ENCODE measurements at places on chromosomes 5 and 9.
A peak's percentile ranks its signal among the peaks of the same experiment; 100 is the strongest.

DNA sequence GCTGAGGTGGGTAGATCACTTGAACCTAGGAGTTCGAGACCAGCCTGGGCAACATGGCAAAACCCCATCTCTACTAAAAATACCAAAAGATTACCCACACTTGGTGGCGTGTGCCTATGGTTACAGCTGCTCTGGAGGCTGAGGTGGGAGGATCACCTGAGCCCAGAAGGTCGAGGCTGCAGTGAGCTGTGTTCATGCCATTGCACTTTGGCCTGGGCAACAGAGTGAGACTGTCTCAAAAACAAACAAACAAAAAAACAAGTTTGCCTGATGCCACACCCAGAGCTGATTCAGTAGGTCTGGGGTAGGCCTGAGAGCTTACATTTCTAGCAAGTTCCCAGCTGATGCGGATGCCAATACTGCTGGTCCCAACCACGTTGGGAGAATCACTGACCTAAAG lies 60.5 kb upstream of the HSPA9 start:
- no peak for DNase-seq

DNA sequence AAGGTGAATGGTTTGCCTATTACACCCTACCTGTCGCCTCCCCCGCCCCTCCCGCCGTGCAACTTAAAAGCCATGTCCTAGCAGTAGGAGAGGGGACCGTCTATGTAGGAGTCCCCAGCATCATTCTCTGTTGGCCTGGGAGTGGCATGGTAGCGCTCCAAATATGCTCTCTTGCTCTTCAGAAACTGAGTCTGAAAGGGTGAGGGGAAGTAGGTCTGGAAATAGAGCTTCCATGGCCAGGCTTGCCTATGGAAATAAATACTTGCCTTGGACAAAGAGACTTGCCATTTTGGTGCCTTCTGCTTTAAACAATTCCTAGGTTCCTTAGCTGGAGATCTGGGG lies 1.4 kb downstream of the RGS7BP start:
- DNase-seq = no peak

GRCh38 chr5:132495667-132496190 lies 5.2 kb upstream of the IRF1 start:
- peak; percentile 74 for DNase-seq

GRCh38 chr5:168753691-168754254 lies 174.6 kb upstream of the PANK3 start:
- DNase-seq = no peak

GRCh38 chr5:80291761-80292160 lies 28.0 kb upstream of the SPZ1 start:
- no peak for DNase-seq

DNA sequence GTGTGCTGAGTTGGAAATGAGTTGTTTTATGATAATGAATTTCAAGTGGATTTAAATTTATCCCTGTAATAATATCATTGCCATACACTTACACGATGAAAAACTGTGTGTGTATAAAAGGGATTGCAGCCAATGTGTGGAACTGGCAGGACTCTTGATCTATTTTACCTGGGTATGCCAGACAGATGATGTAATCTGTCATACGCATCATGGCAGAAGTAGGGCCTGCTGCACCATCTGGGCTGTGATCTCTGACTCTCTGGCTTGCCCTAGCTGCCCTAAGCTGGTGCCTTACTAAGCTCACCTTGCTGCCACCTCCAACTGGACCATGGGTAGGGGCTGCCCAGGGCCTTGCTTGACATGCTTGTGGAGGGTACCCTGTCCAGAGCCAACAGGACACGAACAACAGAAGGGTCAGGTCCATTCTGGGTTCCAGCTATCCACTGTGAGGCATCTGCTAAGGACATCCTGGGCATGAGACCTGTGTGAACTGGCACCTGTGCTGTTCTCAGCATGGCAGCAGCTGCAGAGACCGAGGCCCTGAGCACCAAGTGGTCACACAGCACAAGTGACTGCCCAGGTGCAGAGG lies 184.2 kb downstream of the FSTL4 start:
- DNase-seq = no peak

- DNase-seq = no peak
Measured at GRCh38 chr5:57857696-57858095, 375.1 kb upstream of the ACTBL2 start.

DNA sequence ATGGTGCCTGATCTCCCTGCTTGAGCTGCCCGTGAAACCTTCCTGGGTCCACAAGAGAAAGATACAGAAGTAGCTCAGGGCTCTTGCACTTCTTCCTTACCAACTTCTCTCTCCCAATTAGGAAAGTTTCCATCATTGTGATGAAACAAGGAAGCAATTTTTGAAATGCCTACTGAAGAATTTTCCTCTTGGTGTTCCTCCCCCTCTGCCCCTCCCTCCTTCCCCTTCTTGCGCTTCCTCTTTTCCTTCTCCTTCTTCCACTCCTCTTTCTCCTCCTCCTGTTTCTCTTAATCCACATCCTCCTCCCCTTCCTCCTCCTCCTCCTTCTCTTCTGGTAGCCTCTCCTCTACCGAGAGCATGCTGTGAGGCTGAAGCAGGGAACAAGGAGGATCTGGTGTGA lies 36.3 kb upstream of the OTULINL start:
- DNase-seq = no peak

DNA sequence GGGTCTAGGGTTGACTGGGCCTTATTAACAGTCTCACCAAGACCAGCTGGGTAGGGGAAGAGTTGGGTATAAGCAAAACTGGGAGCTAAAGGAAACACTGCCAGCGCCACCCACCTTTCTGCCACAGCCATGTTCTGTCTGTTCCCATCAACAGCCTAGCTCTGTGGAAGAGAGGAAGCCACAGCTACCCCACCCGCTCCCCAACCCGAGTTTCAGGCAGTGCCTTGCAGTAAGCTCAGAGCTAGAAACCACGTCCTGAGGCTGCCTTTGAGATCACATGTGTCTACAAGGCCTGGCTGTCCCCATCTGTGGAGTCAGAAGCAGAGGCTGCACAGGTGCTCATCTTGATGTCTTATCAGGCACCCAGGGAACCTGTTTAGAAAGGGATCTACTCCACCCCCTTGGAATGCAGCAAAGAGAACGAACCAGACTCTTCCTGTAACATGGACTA lies 15.3 kb downstream of the HNRNPH1 start:
- DNase-seq = no peak

DNA sequence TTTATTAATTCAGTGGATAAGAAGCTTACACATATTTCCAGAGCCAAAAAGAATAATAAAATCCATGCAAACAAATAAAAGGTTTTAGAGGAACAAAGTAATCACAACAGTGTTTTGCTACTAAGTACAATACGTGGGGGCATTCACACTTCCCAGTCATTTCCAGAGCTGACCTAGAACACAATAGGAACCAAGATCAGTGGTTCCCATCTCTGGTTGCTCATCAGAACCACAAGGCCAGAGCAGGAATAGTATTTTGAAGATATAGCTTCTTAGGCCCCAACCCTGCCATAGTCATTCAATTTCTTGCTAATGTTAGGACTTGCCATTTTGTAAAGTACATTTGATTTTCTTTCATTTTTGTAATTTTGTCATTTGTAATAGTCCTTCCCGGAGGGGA lies 215.4 kb downstream of the NR3C1 start:
- no peak for DNase-seq

GRCh38 chr5:171426680-171427079 lies 7.2 kb downstream of the FGF18 start:
- DNase-seq = no peak

GRCh38 chr9:107630156-107630555 lies 140.6 kb upstream of the KLF4 start:
- DNase-seq = no peak

DNA sequence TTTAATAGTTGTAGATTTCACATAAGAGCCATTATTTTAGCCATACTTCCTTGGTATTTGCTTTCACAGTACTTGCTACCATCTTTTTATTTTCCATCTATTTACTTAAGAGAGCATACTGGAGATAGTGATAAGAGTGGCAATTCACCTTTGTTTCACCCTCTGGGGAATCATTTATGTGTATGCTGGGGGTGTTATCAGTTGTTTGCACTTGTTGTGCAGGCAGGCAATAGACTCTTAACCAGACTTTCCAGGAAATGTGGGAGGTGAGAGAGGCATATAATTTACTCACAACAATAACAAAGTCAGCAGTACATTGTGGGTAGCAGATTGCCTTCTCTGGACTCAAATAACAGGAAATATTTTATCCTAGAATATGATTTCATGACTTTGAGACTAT lies 1018.3 kb downstream of the CDH12 start:
- DNase-seq = no peak

- no peak for DNase-seq
Measured at GRCh38 chr9:26205261-26205660, 527.0 kb upstream of the TUSC1 start.

- DNase-seq = no peak
Measured at GRCh38 chr5:124126504-124127217, 614.7 kb downstream of the CSNK1G3 start.

DNA sequence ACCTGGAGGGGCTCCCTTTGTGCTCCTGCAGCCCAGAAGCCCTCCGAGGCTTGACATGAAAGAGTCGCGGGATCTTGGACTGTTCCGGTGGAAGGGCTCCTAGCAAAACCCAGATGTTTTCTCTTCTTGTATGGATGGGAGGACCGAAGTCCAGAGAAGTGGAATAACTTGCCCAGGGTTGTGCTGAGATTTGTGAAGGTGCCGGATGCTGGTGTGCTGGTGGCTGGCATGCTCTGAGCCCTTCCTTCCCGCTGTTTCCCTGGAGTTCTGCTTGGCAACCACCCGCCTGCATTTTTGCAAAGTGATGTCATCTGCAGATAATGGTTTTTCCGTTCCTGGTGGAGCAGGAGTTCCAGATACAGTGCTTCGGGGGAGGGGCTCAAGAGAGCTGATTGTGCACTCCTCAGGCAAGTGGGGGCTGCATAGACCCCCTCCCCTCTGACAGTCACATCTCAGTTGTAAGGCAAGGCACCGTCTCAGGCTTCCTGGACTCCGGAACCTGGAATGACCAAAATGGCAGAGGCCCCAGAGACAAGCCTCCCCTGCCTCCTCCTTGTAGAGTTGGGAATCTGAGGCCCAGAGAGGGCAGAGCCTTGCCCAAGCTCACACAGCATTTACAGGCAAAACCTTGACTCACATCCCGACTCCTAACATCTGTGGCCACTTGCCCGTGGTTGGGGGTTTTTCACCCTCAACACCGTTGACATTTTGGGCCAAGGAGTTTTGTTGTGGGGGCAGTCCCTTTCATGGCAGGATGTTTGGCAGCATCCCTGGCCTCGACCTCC lies 157.0 kb downstream of the RGS3 start:
- peak; percentile 91 for DNase-seq

DNA sequence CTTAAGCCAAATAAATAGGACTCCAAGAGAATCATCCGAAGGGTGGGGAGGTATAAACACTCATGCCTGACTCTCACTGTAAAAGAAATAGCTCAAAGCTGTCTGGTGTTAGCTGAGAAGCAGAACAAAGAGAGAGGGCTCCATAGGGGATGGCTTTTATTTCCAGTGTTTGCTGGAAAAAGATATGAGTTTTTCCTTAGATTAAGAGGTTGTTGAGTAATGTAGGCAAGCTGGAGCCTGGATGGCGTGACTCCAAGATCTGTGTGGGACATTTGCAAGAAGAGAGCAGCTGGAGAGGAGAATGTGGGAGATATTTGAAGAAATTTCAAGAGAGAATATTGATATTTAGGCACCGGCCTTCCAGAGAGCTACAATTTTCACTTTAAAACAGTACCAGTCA lies 793.7 kb upstream of the RGMB start:
- DNase-seq = peak; percentile 1

GRCh38 chr5:39400713-39401578 lies 23.8 kb downstream of the DAB2 start:
- no peak for DNase-seq

DNA sequence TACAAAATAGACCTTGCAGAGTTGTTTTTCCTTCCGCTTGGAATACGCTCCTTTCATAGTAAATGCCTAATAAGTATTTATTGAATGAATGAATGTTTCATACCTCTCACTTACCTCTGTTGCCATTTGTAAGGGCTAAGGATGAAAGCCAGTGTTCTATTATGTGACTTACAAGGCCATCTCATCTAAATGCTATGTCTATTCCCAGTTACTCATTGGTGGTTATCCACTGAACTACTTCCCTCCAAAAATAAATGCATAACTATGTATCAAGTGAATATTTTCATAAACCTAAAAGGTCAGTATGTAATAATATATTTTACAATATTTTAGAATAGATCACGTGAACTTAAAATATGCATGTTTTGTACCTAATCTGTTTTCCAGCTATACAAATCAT lies 670.5 kb upstream of the RGMB start:
- no peak for DNase-seq
